Aorta (tissue), 5 donors: ENCODE measurements at places on chromosomes 16 and 17. TPM values are rescaled to one million over a fixed set of nuclear protein-coding genes. Genes with fewer than 3 reads are reported as not detected.
A peak's percentile ranks its signal among the peaks of the same experiment; 100 is the strongest.

KRTAP9-8 gene
- total RNA-seq = not detected

CCL7 gene
- total RNA-seq = not detected

DNA sequence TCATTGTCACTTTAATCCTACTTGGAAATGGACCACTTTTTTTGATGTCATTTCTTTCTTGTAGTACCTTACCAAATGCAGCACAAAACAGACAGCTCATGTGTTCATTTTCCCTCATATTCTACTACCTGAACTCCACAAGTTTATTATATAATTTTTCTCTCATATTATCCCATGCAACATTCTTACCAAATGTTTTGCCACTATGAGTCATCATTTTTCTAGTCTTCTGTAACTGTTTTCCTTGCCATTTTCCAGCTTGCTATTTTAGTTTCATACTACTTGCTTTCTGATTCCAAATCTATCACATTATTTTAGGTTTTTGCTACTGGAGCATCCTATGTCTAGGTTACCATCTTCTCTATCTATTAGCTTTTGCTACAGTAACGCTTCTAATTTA is 332.7 kb downstream of the ZFHX3 start:
- no peak for DNase-seq
- no peaks in the 10 kb centered on the region for H3K27me3 ChIP-seq
- no peaks in the 10 kb centered on the region for H3K36me3 ChIP-seq
- H3K4me1 ChIP-seq = peaks cover 2% of the 10 kb centered on the region
- no peak overlapping the region for H3K27ac ChIP-seq

GRCh38 chr17:80284631-80285030 is 24.0 kb downstream of the RNF213 start:
- H3K36me3 ChIP-seq = peaks cover 6% of the 10 kb centered on the region
- H3K4me1 ChIP-seq = no peaks in the 10 kb centered on the region
- no peak for DNase-seq
- H3K27ac ChIP-seq = no peak overlapping the region

DNA sequence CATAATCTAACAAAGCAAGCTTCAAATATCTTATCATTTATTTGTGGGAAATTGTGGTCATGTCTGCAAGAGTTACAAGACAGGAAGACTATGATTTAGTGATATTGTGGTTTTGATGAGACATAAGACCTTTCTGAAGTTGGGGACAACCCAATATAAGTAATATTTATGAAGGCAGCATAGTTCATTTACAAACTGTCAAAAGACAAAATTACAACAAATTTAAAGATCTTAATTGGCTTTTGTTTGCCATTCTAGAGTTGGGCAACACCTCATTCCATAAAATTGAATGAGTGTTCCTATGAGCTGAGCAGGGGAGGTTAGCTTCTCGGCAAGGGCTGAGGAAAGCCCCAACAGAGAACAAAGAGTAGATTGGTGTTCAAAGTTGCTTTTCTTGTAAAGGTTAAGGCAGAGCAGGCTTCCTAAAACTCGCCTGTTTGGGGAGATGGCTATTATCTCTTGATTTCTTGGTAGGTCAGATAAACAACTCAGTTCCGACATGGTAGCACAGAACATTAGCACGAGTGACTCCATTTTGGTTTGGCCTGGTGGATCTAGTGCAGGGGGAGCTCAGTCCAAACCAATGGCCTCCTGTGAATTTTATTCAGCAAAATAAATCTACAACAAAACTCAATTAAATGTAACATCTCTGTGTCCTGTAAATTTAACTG is 10.9 kb upstream of the MMD start:
- no peaks in the 10 kb centered on the region for H3K27me3 ChIP-seq
- no peak overlapping the region for H3K27ac ChIP-seq
- DNase-seq = no peak
- no peaks in the 10 kb centered on the region for H3K36me3 ChIP-seq
- H3K4me1 ChIP-seq = no peaks in the 10 kb centered on the region

- no peaks in the 10 kb centered on the region for H3K4me1 ChIP-seq
- peaks cover 3% of the 10 kb centered on the region for H3K27me3 ChIP-seq
- no peak overlapping the region for H3K4me3 ChIP-seq
Measured at GRCh38 chr16:84446596-84447392, 57.7 kb downstream of the MEAK7 start.

GRCh38 chr16:70730944-70731343 is 45.1 kb upstream of the MTSS2 start:
- H3K4me1 ChIP-seq = no peaks in the 10 kb centered on the region
- H3K27me3 ChIP-seq = no peaks in the 10 kb centered on the region
- H3K36me3 ChIP-seq = no peaks in the 10 kb centered on the region
- H3K27ac ChIP-seq = no peak overlapping the region
- no peak overlapping the region for H3K4me3 ChIP-seq

DNA sequence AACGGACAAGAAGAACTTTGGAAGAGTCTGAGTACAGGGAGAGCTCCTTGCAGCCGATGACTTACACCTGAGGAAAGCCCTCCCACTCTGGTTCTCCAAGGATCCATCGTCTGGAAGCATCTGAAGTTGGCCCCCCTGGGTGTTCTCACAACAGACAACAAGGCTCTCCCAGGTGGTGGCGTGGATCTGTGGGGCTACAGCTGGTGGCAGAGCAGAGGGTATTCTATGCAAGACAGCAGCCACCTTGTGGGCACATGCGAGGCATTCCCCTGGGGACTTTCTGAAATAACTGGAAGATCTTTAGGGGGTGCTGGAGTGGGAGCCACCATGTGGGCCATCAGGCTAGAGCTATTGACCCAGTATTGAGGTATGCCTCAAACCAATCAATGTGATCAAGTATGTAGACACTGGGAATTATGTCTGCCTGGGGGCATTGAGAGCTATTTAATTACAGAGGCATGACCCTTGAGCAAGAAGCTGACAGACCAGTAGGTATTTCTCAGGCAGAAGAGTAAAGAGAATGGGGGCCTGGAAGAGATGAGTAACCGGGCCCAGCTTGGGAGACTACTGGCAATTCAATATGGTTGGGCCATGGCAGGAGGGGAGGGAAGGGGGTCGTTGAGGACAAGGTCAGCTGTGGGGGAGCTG is 6.9 kb upstream of the KRT19 start:
- H3K36me3 ChIP-seq = no peaks in the 10 kb centered on the region
- no peaks in the 10 kb centered on the region for H3K4me1 ChIP-seq

DNA sequence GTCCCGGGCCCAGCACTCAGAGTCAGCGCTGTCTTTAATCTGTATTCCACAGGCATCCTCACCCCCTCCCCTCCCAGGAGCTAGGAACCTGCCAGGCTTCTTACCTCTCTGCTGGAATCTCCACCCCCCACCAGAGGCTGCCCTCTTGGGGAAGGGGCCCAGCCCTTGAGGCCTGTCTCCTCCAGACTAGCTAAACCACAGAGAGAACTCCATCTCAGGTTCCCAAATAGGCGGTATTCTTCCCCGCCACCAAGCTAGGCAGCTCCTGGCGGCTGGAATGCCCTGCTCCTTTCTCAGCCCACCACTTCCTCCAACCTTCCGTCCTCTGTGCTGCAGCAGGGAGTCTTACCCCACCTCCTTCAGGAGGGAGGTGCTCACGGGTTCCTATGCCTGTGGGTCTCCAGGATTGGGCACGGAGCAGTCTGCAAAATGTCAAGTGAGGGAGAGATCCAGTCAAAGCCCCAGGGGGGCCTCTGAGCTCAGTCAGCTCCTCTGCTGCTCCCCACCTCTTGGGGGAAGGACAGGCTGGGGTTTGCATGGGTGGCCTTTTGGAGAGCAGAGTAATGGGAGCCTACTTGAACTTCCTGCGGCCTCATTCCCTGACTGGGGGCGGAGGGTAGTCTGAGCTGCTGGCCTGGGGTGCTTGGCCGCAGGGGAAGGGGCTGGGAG is 55.7 kb downstream of the SREBF1 start:
- H3K4me3 ChIP-seq = no peak overlapping the region
- H3K4me1 ChIP-seq = no peaks in the 10 kb centered on the region
- peak overlapping the region; percentile 41 for H3K27ac ChIP-seq
- DNase-seq = no peak
- no peaks in the 10 kb centered on the region for H3K36me3 ChIP-seq

DNA sequence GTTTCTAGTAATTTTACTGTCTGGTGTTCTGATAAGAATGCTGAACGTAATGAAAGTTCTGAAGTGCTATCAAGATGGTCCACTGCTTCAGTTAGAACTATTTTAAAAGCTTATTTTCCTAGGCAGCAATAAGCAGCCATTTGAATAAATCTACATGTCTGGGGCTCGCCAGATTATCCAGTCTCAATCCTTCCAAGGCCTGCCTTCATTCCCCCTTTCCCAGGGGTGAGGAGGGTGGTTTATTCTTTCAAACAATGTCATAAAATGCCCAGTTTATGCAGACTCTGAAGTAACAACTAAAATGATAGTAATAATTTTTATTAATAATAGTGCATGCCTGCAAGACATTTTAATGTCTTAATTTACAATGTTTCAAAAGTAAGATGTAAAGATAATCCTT is 2.4 kb downstream of the CDH11 start:
- H3K4me3 ChIP-seq = no peak overlapping the region
- no peak overlapping the region for H3K27ac ChIP-seq
- no peaks in the 10 kb centered on the region for H3K36me3 ChIP-seq
- no peak for DNase-seq
- no peaks in the 10 kb centered on the region for H3K27me3 ChIP-seq
- peaks cover 9% of the 10 kb centered on the region for H3K4me1 ChIP-seq

- H3K4me1 ChIP-seq = no peaks in the 10 kb centered on the region
- no peak for DNase-seq
- H3K36me3 ChIP-seq = no peaks in the 10 kb centered on the region
- no peak overlapping the region for H3K4me3 ChIP-seq
Measured at GRCh38 chr16:78552106-78552675, 452.7 kb downstream of the WWOX start.

GRCh38 chr16:70267516-70267915 is 15.8 kb upstream of the EXOSC6 start:
- DNase-seq = peak; percentile 48
- no peak overlapping the region for H3K27ac ChIP-seq
- peaks cover under 1% of the 10 kb centered on the region for H3K36me3 ChIP-seq

GRCh38 chr16:29028457-29029167 is 43.8 kb downstream of the LAT start:
- H3K36me3 ChIP-seq = no peaks in the 10 kb centered on the region
- no peaks in the 10 kb centered on the region for H3K4me1 ChIP-seq
- no peak for DNase-seq
- no peaks in the 10 kb centered on the region for H3K27me3 ChIP-seq
- H3K27ac ChIP-seq = no peak overlapping the region

- no peak overlapping the region for H3K4me3 ChIP-seq
- H3K27me3 ChIP-seq = no peaks in the 10 kb centered on the region
- no peak for DNase-seq
Measured at GRCh38 chr16:82979406-82980111, 352.8 kb downstream of the CDH13 start.

GRCh38 chr17:45828582-45829133 is 16.0 kb upstream of the SPPL2C start:
- H3K4me1 ChIP-seq = no peaks in the 10 kb centered on the region
- H3K27ac ChIP-seq = no peak overlapping the region
- H3K4me3 ChIP-seq = no peak overlapping the region
- no peaks in the 10 kb centered on the region for H3K36me3 ChIP-seq
- DNase-seq = no peak

GRCh38 chr17:79097226-79098055 is 22.8 kb downstream of the ENGASE start:
- H3K36me3 ChIP-seq = no peaks in the 10 kb centered on the region
- no peaks in the 10 kb centered on the region for H3K4me1 ChIP-seq
- H3K4me3 ChIP-seq = no peak overlapping the region
- no peaks in the 10 kb centered on the region for H3K27me3 ChIP-seq
- DNase-seq = no peak
- H3K27ac ChIP-seq = no peak overlapping the region

DNA sequence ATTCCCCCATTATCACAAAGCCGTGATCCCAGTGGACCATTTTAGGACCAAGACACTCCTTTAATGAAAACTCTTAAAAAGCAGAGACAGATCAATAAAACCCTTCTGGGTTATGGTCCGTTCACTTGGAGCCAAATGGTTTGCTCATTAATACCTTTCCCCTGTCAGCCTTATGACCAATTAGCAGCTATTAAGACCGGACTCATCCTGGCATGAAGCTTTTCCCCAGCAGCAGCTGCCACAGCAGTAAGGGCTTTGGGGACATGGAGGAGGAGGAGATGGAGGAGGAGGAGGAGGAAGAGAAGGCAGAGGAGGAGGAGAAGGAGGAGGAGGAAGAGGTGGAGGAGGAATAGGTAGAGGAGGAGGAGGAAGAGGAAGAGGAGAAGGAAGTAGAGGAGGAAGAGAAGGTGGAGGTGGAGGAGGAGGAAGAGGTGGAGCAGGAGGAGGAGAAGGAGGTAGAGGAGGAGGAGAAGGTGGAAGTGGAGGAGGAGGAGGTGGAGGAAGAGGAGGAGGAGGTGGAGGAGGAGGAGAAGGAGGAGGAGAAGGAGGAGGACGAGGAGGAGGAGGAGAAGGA is 50.1 kb upstream of the IRX3 start:
- H3K4me3 ChIP-seq = no peak overlapping the region
- no peaks in the 10 kb centered on the region for H3K36me3 ChIP-seq
- no peak overlapping the region for H3K27ac ChIP-seq
- H3K27me3 ChIP-seq = no peaks in the 10 kb centered on the region
- no peaks in the 10 kb centered on the region for H3K4me1 ChIP-seq

DNA sequence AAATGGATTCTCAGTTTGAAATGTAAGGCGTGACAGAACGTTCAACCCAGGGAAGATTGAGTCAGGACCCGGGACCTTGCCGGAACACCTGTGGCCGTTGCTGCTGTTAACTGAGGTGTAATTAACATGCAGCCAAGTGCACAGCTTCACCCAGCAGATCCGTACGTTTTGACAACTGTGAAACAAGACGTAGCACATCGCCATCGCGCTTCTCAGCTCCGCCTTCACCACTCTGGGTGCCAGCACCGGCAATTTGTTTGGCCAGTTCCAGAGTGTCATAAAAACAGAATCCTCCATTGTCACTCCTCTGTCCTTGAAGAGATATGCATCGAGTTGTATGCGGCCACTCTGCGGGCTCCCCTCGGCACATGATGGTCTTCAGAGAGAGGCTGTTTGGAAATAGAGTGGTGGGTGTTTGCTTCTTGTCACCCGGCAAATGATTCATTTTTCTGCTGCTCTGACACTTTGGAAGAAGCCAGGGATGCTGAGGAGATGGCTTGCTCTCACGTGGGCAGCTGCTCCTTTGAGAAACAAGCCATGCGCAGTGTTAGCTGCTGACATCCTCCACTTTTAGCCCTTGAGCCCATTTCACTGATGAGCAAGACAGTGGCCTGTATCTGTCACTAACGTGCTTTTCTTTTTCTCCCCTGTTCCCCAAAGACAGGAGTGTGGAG is 22.6 kb downstream of the NAA60 start:
- H3K4me3 ChIP-seq = no peak overlapping the region
- H3K27ac ChIP-seq = no peak overlapping the region
- no peaks in the 10 kb centered on the region for H3K4me1 ChIP-seq
- DNase-seq = peak; percentile 54
